ENCODE measurements at places on chromosomes 6 and 20.

- no peak for DNase-seq
These were observed 6.4 kb downstream of the CCND3 start for GRCh38 chr6:41935193-41935574.

DNA sequence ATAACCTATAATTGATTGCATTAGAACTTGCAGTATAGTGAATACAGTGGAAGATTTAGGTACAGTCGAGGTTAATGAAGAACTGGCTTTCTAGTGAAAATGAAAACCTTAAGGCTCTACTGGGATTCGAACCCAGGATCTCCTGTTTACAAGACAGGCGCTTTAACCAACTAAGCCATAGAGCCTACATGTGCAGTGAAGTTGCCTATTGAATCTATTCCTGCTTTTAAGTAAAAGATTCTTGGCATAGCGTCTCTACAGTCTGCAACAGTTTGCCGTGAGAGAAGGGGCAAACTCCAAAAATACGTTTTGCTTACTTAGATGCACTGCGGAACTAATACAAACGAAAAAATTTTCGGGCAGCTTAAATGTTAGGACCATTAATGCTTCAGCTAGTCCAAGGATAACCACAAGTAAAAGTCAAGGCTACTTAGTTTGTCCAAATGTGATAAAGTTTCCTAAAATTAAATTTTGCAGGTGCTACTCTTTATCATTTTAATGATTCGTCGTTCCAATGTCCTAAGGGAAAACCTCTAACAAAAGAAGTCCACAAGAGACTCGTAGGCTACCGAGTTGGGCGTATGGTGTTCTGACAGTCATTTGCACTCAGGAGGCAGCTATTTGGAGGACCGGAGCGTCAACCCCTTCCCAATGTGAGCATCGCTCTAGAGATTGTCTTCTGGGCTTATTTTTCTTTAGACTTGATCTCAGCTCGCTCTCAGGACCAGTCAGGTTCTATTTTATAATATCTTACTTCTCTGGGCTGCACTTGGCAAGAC, 31.3 kb upstream of the ZSCAN23 start:
- peak; percentile 59 for DNase-seq

DNA sequence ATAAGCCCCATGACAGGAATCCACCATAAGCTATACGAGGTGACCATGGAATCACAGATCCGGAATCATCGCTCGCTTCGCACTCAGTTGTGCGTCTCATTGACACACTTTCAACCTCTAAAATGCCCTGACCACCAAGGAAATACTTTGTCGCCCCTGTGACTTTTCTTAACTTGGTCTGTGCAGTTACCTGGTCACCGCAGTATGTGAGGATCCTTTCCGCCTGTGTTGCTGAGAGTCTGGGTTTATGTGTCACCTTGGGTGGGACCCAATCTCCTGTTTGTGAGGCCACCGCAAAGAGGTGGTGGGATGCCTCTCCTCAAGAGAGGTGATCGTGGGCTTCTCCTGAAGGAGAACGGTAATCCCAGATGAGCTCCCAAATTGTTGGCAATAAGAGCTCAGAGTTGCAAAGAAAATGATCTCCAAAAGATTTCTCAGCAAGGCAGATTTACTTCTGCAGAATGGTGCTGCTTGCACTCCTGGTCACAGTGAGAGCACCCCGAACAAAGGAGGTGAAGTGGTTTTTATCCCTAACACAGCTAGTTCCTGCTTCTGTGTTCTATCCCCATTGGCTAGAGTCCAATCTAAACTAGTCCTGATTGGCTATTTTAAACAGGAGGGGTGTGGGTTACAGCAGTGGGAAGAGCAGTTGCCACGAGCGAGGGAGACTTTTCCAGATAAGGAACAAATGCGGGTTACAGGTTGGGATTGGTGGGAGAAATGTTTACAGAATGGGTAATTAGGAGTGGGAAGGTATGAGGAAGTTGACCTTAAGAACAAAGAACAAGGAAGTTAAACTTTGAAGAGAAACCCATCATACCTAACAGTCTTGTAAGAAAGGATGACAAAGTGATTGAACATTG, 9.1 kb upstream of the ZNFX1 start:
- DNase-seq: no peak

DNA sequence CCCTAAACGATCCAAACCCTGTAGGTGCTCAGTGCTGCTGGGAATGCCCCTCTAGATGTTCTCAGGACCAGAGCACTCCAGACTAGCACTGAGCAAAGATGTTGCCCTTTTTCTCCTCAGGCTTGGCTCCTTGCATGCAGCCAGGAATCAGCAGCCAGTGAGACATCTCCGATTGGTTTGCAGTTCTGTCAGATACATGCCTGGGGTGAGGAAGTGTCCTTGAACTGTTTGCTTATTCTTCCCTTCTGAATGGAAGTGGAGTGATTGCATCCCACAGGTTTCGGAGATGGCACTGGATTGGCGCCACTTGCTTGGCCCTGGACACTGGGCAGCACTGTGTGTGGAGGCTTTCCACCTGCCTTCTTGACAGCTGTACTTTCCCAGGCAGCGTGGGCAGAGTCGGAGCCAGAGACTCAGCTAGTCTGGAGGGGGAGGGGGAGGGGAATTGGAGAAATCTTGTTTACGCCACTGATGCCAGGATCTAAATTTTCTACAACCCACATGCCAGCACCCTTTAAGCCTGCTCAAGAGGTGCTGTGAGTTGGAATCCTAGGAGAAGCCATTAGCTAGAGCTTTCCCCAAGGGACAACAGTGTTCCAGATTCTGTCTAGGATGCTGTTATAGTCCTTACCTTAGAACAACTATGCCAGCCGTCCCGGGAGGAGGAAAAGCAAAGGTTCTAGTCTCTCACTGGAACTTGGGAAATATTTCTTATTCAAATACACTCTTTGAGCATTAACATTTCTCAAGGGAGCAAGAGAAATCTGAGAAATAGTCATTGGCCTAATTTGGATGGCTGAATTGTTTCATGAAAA, 49.2 kb upstream of the SASH1 start:
- no peak for DNase-seq

GRCh38 chr6:98845211-98846020, 11.0 kb downstream of the POU3F2 start:
- DNase-seq: peak; percentile 80

DNA sequence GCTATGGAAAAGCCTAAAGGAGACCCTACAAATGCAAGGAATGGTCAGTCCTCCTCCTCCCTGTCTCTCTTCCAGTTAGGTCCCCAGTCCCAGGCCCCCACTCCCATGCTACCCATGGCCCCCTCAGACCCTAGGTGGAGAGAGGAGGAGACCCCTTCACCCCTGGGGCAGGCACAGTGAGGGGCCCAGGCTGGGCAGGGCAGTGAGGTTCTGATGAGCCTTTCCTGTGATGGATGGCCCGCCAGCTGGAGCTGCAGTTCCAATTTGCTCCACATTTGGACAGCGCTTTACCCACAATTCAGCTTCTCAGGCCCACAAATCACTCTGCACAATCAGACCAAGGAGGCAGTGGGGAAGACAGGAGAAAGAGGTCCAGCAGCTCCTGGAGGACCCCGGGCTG, 37.3 kb upstream of the MLN start:
- no peak for DNase-seq

DNA sequence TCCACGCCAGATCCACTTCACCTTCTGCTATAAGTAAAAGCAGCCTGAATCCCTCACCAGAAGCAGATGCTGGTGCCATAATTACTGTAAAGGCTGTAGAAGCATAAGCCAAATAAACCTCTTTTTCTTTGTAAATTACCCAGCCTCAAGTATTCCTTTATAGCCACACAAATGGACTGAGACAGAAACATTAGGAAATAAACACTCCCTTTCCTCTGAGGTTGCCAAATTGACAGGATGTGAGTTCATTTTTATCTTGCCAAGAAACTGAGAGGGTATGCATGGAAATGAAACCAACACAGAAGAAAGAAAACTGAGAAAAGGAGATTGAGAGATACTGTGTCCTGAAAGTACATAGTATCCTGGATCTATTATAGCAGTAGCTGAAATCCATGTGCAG, 481.2 kb downstream of the HAO1 start:
- DNase-seq: no peak

DNA sequence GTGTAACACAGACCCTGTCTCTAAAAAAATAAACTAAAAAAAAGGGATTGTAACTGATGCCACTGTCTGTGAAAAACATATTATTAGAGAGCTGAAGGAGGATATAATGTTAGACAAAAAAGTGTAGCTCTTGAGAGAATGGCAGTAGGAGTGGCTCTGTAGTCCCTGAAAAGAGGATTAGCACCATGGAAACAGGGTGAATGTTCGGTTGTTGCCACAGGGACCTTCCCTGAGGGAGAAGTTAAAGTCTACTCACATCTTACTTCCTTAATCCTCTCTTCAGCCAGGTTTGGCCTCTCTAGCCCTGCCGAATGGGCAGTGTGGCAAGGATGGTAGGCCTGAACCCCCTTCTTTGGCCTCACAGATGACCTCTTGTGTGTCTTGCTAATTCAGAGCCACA, 12.1 kb downstream of the SCAND1 start:
- DNase-seq: no peak

GRCh38 chr20:13788167-13788834, 3.5 kb downstream of the NDUFAF5 start:
- peak; percentile 39 for DNase-seq

DNA sequence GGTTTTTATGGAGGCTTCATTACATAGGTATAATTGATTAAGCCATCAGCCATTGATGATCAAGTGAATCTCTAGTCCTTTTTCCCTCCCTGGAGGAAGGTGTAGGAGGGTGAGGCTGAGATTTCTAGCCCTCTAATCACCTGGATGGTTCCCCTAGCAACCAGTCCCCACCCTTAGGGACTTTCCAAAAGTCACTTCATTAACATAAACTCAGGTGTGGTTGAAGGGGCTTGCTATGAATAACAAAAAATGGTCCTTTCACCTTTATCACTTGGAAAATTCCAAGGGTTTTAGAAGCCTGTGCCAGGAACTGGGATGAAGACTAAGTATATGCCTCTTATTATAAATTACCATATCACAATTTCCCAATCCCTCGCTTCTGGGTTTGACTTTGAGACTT, 40.4 kb downstream of the SMPDL3A start:
- no peak for DNase-seq

DNA sequence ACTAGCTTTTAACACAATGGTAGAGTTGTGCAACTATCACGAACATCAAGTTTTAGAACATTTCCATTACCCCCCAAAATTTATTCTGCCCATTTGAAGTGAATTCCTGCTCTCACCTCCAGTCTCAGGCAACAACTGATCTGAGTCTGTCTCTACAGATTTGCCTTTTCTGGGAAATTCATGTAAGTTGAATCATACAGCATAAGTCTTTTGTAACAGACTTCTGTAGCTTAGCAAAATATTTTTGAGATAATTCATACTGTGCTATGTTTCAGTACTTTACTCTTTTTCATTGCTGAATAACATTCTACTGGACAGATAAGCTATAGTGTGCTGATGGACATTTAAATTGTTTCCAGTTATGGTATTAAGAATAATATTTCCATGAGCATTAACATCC, 447.3 kb upstream of the GJE1 start:
- DNase-seq: no peak
